ENCODE measurements at places on chromosomes 6 and 20. TPM values are rescaled to one million over a fixed set of nuclear protein-coding genes. Genes with fewer than 3 reads are reported as not detected.
A peak's percentile ranks its signal among the peaks of the same experiment; 100 is the strongest.

GRCh38 chr6:27839626-27840475 lies 72.3 kb downstream of the OR2B2 start:
- no peak for DNase-seq

- DNase-seq: no peak
Measured at GRCh38 chr6:36867471-36868224, 7.0 kb downstream of the PPIL1 start.

DNA sequence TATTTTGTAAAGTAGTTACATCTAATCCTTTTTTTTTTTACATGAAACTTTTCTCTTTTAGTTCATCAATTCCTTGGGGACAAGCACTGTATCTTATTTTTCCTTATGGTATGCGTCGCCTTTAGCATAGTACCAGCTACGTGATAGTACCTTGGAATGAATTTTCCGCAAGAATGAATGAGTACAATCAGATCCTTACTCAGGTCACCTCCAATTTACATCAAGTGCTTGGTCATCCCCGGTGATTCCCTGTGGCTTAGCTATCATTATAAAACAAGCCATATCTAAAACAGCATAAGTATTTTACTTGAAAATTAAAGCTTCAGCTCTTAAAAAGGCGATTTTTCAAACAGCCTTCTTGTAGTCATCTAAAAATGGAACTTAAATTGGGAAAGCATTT lies 680.4 kb upstream of the MAP3K7 start:
- DNase-seq: no peak

PRDM13 gene
- not detected for total RNA-seq

GNMT gene
- not detected for total RNA-seq

ARMC12 gene
- 0.69 TPM for total RNA-seq

STX11 gene
- total RNA-seq: 115 TPM

CCN6 gene
- not detected for total RNA-seq

GRCh38 chr20:17568972-17569521 lies 828 bp upstream of the DSTN start:
- peak; percentile 56 for DNase-seq

- no peak for DNase-seq
Measured at GRCh38 chr20:53180928-53181362, 208.8 kb downstream of the TSHZ2 start.

DNA sequence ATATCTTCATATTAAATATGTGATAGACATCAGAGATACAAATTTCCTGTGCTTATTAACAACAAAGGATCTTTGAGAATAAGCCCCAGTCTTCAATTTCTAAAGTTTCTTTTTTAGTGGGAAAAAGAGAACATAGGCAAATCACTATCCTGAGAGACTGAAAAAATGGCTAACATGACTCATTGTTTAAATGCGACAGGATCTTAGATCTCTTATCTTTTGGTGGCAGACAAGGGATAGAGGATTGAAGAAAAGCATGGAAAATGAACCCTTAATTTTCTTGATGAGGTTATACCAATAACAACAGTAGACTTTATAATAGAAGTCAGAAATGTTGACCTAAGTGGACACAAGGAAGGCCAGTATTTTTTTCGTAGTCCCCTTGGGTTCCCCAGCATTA lies 178.6 kb upstream of the MAP3K7 start:
- no peak for DNase-seq

GRCh38 chr20:4559906-4560305 lies 161.8 kb upstream of the PRND start:
- DNase-seq: no peak

DNA sequence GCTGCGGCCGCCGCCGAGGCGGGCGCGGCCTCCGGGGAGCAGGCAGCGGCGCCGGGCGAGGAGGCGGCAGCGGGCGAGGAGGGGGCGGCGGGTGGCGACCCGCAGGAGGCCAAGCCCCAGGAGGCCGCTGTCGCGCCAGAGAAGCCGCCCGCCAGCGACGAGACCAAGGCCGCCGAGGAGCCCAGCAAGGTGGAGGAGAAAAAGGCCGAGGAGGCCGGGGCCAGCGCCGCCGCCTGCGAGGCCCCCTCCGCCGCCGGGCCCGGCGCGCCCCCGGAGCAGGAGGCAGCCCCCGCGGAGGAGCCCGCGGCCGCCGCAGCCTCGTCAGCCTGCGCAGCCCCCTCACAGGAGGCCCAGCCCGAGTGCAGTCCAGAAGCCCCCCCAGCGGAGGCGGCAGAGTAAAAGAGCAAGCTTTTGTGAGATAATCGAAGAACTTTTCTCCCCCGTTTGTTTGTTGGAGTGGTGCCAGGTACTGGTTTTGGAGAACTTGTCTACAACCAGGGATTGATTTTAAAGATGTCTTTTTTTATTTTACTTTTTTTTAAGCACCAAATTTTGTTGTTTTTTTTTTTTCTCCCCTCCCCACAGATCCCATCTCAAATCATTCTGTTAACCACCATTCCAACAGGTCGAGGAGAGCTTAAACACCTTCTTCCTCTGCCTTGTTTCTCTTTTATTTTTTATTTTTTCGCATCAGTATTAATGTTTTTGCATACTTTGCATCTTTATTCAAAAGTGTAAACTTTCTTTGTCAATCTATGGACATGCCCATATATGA lies 3.2 kb downstream of the MARCKS start:
- DNase-seq: no peak

DNA sequence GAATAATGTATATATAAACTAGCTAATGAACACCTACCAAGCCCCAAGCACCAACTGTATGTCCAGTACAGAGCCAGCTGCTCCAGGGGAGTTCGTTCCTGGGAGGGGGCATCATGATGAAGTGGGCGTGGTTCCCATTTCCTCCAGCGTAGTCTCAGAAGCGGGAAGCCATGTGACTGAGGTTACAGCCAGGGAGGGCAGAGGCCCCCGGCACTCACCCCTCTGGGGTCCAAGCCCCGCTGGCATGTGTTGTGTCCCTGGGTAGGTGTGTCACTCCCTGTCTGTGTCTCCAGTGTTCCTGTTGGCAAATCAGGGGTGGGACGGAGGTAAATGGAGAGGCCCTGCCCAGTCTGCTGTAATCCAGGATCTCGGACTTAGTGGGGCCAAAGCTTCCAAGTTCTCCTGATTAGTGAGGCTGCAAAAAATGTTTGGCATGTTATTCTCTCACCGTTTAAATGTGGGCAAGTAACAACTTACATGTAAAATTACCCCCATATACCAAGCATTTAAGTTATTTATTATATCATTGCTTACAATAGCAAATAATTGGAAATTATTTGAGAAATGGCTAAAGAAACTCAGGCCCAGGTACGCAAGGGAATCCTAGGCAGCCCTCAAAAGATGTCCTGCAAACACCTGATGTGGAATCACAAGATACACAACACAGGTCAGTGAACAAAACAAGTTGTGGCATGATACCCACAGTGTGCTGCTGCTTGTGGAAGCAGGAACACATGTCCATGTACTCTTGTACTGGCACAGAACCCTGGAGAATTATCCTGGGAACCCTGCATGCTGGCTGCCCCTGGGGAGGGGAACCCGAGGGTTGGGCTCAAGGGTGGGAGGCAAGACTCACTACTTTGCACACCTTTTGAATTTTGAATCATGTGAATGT lies 22.2 kb downstream of the FAM110A start:
- DNase-seq: no peak

GRCh38 chr6:14165091-14165490 lies 47.5 kb downstream of the CD83 start:
- DNase-seq: no peak

DNA sequence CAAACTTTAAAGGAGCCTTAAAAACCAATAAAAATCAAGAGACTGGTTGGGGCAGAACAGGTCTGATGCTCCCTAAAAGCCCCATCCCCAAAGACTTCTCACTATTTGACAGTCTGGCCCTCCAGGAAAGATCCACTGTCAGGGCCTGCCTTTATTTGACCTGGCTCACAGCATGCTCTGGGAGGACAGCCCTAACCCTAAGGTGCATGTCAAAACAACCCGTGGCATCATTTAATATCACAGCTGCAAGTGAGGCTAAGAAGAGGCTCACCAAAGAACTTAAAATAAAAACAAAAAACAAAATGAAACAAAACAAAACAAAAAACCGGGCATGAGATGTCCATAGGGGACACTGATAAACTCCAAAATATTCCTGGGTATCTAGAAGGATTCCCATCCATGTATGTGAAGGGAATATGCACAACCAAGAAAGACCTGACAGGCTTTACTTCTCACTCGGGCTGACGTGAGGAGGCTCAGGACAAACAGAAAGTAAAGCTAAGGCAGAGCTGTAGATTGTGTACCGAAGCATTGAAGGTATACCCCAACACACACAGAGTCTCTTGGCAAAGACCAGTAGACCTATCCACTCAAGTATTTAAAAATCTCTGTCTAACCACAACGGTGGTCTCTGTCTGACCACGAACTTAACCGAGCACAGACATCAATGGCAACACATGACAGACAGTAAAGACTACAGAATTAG lies 57.3 kb downstream of the AHI1 start:
- no peak for DNase-seq

GRCh38 chr6:2861060-2861821 lies 19.6 kb upstream of the SERPINB1 start:
- DNase-seq: no peak

DNA sequence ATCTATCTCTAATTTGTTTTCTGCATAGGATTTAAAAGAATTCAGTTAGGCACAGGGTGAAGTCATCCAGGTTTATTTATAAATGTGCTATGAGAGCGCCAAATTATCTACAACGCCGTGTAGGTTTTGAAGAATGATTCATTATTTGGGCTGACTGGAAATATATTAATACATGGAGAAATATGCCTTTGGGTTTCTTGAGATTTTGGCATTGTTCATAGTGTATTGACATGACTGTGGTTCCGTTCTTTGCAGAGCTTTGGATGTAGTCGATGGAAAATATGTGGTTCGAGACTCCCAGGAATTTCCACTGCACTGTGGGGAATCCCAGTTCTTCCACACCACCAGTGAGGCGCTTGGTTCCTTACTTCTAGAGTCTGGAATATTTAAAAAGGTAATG lies 90.9 kb downstream of the CRYBG1 start:
- DNase-seq: no peak

DNA sequence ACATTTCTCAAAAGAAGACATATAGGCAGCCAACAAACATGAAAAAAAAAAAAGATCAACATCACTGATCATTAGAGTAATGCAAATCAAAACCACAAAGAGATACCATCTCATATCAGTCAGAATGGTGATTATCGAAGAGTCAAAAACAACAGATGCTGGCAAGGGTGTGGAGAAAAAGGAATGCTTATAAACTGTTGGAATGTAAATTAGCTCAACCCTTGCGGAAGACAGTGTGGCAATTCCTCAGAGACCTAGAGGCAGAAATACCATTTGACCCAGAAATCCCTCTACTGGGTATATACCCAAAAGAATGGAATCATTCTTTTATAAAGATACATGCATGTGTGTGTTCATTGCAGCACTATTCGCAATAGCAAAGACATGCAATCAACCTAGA lies 303.8 kb upstream of the THEMIS start:
- DNase-seq: no peak

DNA sequence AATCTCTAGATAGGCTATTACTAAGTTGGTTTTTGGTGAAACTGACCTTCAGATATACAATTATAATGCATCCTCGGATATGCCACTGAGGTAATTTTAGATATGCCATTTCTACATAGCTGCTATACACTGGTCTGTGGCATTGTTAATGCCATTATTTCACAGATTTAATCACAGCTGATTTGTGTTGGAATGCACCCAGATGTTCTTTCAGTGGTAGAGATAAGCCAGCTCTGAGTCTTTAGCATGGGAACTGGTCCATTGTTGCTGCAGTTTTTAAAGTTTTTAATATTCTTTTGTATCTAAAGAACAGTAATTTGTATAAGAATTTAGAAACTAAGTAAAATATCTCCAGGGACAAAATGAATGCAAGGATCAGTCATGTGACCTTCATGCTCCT lies 6.8 kb downstream of the TMX4 start:
- no peak for DNase-seq

DNA sequence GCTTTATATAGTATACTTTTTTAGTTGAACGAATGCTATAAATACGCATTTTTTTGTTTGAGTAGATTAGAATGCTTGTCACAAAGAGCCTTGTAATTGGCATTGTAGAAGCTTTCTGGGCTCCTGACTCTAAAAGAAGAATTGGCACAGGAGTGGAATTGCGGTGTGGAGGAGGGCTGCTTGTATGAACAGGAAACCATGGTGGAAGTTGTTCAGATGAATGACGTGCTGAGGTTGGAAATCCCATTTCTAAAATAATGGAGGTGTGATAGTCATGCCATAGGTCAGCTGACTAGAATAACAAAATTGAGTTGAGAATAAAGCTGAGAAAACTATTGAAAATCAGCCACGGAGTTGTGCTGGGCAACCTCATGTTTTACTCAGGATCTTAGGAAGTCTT lies 174.9 kb downstream of the QKI start:
- no peak for DNase-seq

DNA sequence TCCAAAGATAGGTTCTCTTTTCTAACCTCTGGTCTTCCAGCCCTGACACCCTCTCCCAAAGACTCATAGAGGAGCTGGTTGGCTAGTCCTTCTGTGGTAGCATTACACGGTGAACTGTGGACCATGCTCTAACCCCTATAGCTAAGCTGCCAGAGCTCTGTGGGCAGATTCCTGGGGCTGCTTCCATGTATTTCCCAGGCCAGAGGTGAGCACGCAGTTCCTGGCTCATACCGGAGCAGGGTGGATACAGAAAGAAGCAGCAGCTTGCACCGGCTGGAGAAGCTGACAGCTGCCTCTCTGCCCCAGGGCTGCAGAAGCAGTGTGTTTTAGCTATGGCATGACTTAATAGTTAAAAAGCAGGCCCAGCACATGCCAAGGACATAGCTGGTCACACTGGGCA lies 84.1 kb upstream of the FOXP4 start:
- no peak for DNase-seq

POPDC3 gene
- not detected for total RNA-seq

DNA sequence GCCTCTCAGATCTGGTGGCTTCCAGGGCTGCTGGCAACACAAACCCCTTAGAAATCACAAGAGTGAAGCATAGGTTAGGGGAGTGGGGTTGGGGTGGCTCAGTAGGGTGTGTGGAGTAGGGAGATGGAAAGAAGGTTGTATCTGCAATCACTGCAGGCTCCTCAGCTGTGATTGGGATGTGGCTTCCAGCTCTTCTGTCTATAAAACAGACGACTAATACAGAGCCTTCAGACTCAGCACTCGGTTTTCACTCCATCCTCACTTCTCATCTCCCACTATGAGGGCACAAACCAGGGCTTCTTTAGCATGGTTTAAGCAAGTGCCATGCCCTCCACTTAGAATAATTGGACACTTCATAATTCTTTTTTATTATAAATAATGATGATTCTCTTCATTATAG lies 46.4 kb upstream of the CAP2 start:
- no peak for DNase-seq

DNA sequence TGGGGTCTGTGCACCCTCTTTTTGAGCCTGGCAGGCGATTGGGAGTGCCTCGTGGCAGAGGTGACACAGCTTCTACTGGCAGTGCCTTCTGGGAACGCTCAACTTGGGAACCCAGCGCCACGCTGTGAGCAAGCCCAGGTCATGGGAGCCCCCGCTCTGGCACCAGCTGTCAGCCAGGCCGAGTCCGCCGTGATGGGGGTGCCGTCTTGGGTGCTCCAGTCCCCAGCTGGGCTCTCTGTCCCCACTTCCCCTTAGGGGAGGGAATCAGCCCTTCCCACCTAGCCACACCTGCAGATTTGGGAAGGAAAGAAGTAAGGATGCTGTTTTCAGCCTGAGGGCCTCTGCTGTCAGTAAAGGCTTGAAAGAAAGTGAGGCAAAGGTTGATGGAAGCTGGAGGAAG lies 31.0 kb upstream of the NTSR1 start:
- no peak for DNase-seq

All from omental fat pad (tissue), 4 donors.